Activated T-cell treated with anti-CD3 and anti-CD28 coated beads, Interleukin-2, amount 50 U/mL, for 48 hours (primary cell): ENCODE measurements at places on chromosomes 2 and 18.

DNA sequence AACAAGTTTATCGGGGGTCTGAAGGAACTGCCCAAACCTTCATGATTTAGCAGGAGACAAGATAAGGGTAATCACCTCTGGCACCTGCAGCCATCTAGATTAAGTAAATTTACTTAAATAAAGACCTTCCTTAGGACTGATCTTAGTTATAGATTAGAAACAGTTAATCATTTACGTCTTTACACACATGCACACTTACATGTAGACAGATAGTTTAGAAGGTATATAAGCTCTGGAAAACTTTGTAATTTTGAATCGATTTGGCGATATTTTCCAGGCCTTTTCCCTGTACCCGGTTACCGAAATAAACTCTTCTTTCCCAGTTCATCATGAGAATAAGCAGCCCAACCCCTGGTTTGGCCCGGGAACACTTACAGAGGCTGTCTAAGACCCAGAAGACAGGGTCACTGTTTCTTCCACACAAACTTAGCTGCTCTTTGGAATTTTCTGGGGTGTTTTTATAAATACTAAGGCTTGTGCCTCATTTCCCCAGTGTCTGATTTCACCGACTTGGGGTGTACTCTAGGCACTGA, 560 bp upstream of the SKA1 start:
- no peak for DNase-seq

GRCh38 chr2:172859581-172860335, 124.1 kb downstream of the RAPGEF4 start:
- no peak for DNase-seq

- no peak for DNase-seq
Observed at GRCh38 chr18:47911877-47912276, 18.6 kb downstream of the SMAD2 start.

DNA sequence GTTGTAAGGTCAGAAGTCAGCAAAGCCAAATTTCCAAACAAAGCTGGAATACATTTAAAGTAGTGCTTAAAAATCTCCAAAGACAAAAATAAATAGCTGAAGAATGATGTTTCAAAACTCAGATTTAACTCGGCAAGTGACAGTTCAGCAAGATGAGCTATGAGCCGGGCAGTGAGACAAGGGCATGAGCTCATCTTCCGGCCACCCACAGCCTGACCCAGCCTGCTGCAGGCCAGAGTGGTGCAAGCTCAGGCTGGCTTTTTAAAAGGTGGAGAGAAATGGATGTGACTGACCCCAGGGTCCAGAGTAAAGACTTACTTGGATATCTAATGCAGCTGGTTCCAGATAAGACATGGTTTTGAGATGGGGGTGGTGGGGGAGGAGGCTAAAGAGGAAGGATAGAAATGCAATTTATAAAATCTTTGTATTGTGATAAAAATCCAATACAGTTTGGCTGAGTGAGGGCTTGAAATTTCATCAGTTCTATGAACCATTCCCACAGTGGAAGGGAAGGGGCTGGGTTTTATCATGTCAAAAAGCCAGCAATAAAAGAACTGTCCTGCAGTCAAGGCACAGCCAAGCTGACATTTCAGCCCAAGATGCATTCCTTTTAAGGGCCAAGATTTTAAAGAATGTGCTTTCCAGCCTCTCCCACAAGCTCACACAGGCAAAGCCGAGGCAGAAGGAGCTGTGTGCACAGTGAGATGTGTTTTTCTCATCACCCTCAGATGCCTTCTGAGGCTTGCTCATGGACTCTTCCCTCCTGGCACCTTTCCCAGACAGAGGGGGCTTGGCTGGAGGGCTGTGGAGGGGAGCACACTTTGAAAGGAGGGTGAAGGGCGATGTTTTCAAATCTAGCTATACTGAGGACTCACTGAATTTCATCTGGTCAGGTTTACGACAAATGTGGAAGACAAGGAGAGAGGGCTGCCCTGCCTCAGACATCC, 97.9 kb upstream of the KLHL29 start:
- no peak for DNase-seq

DNA sequence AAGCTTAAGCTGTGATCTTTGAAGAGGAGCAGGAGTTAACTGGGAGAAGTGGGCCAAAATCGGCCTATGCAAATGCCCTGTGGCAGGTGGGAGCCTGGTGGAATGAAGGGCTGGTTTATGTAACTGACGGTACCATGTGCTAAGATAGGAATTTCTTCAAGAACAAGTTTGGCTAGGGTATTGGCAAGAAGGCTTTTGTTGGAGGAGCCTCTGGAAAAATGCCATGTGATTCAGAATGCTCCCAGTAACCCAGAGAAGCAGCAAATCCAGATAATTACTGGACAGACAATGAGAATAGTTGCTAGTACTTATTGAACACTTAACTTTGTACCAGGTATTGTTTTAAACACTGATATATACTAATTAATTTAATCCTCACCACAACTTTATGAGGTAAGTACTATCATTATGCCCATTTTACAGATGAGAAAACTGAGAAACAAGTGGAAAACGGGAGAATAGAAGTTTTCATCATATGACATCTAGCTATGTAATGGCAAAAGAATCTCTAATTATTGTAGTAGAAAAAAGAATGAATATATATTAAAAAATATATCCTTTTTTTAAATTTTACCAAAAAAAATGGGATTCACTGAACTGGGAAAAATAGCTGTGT, 9.1 kb upstream of the FAM124B start:
- DNase-seq: no peak

GRCh38 chr18:70069965-70070364, 122.3 kb upstream of the CD226 start:
- DNase-seq: no peak

- DNase-seq: no peak
Observed at GRCh38 chr2:16135196-16135912, 195.0 kb downstream of the MYCN start.

GRCh38 chr2:55899881-55900280, 23.7 kb downstream of the EFEMP1 start:
- no peak for DNase-seq

- DNase-seq: no peak
Observed at GRCh38 chr18:35753306-35753910, 171.9 kb downstream of the GALNT1 start.

GRCh38 chr18:25531207-25531606, 179.2 kb upstream of the ZNF521 start:
- no peak for DNase-seq

GRCh38 chr18:45482286-45482685, 133.0 kb upstream of the SLC14A2 start:
- DNase-seq: no peak

- DNase-seq: no peak
Observed at GRCh38 chr18:79788734-79789085, 9.0 kb upstream of the KCNG2 start.

DNA sequence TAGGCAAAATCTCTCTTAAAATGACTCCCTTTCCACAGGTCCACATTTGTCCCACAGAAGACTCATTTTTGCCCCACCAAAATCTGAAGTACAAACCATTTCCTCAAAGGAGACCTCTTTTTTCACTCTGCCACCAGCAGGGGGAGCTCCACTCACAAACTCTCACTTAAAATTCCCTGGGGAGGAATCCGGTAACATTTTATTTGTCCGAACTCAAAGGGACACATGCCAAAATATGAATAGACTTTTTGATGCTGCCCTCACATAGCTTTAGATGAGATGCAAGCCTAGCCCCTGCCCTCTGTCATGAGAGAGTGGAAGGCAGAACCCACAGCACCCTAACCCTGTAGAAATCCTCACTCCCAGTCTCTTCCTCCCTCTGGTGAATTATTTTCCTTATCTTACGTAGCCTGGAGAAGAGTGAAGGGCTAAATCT, 57.1 kb downstream of the RMDN2 start:
- DNase-seq: peak; percentile 74

- no peak for DNase-seq
Observed at GRCh38 chr2:213189001-213189899, 37.8 kb upstream of the IKZF2 start.

DNA sequence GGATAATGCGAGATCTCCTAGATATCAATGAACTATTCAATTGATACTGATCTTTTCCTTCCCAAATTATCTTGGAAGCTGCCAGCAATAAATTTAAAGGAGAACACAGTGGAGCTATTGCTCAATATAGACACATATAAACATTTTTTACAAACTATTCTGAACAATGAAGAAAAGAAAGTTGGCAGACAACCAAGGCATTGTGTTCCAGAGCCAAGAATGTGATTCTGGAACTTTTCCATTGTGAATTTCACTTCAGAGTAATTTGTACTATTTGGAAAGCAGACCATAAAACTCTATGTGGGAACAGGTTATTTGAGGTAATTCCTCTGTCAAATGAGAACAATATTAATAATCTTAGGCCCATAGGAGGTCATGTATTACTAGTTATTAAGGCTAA, 588.2 kb downstream of the IRS1 start:
- no peak for DNase-seq

GRCh38 chr2:134132490-134132857, 121.4 kb upstream of the MGAT5 start:
- no peak for DNase-seq

DNA sequence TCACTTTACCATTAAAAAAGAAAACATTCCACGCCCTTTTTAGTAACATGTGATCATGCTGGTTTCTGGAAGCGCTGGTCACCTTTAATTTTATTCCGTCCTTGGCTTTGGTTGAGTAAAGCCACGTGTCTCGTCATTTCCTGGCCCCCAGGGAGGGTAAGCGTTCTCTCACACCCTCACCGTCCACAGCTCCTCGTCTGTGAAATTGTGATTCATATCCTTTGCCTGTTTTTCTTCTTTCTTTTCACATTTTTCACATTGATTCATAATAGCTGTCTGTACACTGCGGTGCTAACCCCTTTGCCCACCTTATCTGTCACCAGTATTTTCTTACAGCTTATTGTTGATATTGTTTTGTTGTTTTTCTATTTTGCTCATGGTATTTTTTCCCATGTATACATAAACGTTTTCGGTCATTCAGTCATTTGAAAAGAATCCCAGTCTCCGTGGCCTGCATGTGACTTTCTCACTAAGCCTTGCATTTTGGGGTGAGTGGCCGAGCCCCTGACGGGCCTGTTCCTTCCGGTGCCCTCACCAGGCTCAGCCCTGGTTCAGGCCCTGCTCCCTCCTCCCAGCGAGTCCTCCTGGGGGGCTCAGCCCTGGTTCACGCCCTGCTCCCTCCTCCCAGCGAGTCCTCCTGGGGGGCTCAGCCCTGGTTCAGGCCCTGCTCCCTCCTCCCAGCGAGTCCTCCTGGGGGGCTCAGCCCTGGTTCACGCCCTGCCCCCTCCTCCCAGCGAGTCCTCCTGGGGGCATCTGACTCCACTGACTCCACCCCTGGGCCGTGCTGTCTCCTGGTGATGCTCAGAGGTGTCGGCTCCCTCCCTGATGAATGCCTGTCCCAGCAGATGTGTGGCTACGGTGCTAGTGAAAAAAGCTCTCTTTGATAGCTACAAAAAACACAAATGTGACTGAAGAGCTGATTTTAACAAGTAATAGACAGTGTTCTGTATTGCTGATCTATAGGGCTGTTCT, 249.7 kb upstream of the PXDN start:
- no peak for DNase-seq

GRCh38 chr2:218776488-218776887, 5.5 kb upstream of the CYP27A1 start:
- DNase-seq: no peak

DNA sequence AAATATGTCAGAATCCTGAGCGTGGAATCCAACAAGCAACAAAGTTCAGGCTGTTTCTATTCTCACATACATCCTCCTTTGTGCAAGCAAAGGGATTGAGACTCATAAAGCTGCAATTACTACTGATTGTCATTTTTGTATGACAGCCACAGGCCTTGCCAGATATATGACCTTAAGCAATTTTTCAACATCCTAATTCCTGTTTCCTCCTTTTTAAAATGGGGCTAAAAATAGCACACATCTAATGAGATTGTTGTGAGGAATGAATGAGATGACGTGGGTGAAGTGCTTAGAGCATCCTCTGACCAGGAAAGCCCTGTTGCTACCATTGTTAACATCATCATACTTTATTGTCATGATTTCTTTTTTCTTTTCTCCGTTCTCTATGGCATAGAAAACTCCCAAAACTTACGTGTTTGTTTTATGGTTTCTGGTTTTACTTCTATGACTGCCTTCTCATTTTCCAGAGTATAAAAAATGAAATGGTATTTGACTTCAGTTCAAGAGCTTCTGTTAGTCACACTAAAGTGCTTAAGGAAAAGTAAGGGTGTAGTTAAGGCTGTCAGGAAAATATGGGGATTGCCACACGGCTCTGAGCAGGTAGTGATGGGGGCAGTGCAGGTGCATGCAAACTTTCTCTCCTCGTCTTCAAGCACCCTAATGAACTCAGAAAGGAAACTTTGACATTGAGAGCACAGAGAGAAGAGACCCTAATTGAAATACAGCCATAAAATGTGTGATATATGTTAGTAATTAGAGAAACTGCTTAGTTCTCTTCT, 590.6 kb upstream of the NETO1 start:
- DNase-seq: no peak

- DNase-seq: no peak
Observed at GRCh38 chr18:7259475-7259874, 28.6 kb downstream of the LRRC30 start.

GRCh38 chr2:208179028-208179609, 10.7 kb downstream of the C2orf80 start:
- no peak for DNase-seq

- peak; percentile 45 for DNase-seq
Observed at GRCh38 chr2:181312515-181312927, 144.7 kb upstream of the ITGA4 start.

- DNase-seq: no peak
Observed at GRCh38 chr2:217277646-217278398, 418.0 kb upstream of the TNP1 start.

DNA sequence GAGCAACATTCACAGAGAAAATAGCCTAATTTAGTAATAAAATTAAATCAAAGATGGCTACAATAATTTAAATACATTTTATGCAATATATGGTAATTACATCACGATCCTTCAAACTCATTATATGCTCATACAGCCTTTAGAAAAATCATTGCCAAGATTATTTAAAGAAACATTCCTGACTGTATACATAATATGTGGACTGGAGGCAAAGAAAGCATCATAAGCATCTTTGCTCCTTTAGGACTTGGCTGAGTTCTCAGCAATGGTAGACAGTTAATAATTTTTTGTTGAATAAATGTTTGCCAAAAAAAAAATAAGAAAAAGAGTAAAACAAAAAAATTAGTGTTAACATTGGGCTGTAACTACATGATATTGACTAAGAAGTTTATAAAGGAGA, 26.9 kb downstream of the NCKAP5 start:
- DNase-seq: no peak

- DNase-seq: no peak
Observed at GRCh38 chr2:160091381-160091780, 29.0 kb upstream of the PLA2R1 start.

- DNase-seq: no peak
Observed at GRCh38 chr2:17969661-17970060, 91.2 kb downstream of the KCNS3 start.

DNA sequence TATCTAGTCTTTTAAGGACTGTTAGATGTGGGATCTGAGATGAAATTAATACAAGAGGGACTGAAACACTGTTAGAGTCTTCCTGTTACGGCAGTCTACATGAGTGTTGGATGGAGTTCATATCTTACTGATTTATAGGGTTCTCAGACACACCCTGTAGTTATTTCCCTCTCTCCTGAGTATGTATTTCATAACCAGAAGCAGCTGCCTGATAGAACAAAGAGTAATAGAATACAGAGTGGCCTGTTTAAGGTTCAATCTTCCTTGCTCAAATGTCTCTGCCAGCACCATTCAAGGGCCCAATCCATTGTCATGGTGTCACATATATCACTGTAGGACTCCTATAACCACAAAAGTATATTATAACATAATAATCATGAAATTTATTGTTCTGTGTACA, 1229.1 kb upstream of the ACVR2A start:
- no peak for DNase-seq

GRCh38 chr2:193668557-193669323, 1474.0 kb upstream of the TMEFF2 start:
- no peak for DNase-seq

- DNase-seq: no peak
Observed at GRCh38 chr2:163715199-163715598, 20.6 kb downstream of the FIGN start.
